ENCODE measurements at places on chromosomes 1 and 21.

DNA sequence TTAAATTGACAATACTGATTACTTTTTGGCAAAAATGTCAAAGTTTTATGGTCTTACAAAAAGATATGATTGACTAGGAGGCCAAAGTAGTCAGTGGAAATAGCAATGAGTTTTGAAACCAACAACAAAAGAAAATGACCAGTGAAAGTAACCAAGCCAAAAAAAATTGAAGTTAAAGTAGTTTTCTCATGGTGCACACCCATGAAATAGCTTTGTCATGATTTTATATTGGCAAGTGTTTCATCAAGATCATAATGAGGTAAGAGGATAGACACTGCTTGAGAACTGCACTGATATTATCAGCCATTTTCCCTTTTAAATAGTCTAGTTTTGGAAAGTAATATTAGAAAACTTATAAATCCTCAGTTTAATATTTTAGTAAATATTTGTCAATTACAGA, 206.2 kb upstream of the ADAMTS5 start:
- DNase-seq, result no peak

DNA sequence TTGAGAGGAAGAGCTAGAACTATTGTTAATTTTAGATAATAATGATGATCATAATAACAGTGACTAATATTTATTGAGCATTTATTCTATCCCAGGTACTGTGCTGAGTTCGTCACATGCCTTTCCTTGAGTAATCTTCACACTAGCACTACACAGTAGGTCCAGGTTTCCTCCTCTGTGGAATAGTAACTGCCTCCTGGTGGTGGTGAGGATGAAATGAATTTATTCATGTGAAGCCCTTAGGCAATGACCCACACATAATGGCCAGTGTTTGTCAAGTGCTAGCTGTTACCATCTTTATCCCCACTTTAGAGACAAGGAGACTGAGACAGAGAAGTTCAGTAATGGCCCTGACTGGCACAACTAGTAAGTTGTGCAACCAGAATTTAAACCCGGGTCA, 5.9 kb downstream of the NIPAL3 start:
- no peak for DNase-seq

- DNase-seq, result no peak
These were observed 8.4 kb downstream of the ITGA10 start for GRCh38 chr1:145901312-145902021.

DNA sequence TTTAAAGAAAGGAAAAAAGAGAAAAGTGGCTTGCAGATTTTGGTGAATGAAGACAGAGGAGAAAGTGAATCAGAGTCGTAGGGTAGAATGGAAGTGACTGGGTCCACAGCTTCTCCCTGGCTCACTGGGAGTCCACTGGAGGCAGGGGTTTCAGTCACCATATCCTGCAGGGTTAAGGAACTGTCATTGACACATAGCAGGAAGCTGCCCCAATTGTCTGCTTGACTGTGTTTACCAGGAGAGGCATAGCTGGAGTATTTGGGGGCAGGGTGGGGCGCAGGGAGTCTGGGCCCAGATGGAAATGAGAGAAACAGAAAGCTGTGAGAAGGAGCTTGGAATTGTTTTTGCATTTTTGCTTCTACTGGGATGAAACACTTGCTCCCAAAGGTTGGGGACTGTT, 228.8 kb upstream of the CSF3R start:
- DNase-seq, result no peak

DNA sequence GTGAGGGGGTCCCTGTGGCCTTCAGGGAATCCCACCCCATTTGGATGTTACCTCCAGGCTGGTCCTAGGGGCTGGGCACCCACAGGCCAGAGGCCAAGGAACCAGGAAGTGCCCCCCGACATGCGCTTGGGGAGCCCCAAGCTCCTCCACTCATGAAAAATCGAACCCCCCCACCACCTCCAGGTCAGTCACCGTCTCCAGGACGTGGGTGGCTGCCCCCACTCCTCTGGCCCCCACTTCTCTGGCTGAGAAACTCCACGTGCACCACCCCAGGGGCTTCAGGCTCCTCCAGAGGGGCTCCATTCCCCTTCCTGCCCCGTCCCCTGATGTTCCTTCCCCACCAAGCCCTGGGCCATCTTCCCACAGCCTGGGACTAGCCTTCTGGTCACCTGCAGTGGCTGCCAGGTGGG, 30.5 kb upstream of the POFUT2 start:
- no peak for DNase-seq

- peak; percentile 68 for DNase-seq
These were observed 1.5 kb upstream of the S100A14 start for GRCh38 chr1:153617663-153618062.

DNA sequence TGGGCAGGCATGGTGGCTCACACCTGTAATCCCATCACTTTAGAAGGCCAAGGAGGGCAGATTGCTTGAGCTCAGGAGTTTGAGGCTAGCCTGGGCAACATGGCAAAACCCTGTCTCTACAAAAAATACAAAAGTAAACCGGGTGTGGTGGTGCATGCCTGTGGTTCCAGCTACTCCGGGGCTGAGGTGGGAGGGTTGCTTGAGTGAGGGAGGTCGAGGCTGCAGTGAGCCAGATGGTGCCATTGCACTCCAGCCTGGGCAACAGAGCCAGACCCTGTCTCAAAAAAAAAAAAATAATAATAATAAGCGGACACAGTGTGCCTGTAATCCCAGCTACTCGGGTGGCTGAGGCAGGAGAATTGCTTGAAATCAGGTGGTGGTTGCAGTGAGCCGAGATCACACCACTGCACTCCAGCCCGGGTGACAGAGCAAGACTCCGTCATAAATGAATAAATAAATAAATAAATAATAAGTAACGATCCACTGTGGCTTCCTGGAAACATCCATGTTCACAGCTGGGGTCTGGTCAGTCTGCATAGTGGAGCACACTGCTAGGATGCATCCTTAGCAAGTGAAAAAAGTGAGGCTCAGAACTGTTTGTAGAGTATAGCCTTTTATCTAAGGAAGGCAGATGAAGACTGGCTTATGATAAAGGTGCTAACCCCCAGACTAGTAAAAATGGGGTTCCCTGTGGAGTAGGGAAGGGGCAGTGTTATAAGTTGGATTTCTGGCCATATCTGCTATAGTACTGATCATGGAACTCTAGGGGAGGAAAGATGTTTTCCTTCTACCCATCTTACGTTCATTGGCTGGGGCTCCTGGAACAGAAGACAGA, 15.7 kb downstream of the PKNOX1 start:
- no peak for DNase-seq

DNA sequence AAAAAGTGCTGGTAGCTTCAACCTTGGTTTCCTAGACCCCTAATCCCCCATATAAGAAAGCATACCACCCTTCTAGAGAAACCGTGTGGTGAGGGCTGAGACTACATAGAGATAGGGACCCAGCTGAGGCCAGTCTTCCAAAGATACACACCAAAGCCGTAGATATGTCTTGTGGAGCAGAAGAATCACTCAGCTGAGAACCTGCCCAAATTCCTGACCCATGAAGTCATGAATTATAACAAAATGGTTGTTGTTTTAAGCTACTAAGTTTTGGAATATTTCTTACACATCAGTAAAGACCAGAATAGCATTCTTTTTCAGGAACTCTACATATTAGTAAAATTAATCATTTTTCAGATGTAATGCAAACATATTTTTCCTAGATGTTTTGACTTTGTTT, 3.3 kb upstream of the SNRPE start:
- DNase-seq, result no peak

DNA sequence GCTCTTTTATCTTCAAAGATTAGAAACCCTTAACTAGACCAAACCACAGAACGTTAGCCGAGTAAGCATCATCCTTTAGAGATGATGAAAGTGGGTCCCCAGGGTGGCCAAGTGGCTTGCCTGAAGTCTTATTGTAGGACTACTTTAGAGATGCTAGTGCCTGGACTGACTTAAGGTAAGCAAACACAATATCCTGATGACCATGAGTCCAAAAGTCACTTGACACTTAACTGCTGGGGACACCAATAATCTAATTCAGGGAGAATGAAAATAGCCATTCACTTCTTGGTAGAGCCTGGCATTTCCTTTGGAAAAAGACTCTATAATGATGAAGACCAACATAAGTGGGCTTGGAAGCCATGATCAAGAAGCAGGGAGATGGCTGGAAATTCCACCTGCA, 225.3 kb upstream of the IRF2BP2 start:
- DNase-seq, result no peak

DNA sequence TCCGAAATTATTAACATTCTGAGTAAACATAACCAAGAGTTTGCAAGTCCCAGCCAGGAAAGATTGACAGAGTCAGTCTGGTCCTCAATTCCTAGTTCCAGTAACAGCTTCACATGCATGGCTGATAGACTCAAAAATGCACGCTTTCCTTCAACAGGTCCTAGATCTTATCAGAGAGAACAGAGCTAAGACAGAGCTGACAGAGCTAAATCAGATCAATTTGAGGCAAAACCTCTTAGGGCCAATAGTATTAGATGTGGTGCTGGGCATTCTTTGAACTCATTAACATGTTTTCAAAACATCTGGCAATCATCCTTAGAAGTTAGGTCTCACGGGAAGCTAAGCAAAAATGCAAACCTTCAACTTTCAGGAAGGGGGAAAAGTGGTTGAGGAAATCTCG, 114.0 kb downstream of the GREM2 start:
- DNase-seq, result no peak

- DNase-seq, result no peak
These were observed 291.3 kb downstream of the TM2D1 start for GRCh38 chr1:61433646-61434045.

DNA sequence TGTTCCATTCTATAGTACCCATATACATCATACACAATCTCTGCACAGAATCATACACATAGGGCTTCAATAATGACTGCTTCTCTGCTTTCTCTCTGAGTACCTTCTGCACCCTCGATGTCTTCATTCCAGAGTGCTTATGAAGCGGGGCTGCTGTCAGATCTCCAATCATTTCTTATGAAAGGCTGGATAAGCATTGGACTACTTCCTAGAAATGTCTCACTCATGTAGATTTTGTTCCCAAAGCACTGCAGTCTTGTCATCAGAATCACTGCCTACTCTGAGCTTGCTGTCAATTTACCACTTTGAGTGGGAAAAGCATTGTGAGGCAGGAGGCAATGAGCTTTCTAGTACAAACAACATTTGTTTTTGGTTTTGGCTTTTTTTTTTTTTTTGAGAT, 179.0 kb downstream of the SLC35F3 start:
- DNase-seq, result no peak

- DNase-seq, result no peak
These were observed 44.1 kb downstream of the S100B start for GRCh38 chr21:46560568-46561444.

DNA sequence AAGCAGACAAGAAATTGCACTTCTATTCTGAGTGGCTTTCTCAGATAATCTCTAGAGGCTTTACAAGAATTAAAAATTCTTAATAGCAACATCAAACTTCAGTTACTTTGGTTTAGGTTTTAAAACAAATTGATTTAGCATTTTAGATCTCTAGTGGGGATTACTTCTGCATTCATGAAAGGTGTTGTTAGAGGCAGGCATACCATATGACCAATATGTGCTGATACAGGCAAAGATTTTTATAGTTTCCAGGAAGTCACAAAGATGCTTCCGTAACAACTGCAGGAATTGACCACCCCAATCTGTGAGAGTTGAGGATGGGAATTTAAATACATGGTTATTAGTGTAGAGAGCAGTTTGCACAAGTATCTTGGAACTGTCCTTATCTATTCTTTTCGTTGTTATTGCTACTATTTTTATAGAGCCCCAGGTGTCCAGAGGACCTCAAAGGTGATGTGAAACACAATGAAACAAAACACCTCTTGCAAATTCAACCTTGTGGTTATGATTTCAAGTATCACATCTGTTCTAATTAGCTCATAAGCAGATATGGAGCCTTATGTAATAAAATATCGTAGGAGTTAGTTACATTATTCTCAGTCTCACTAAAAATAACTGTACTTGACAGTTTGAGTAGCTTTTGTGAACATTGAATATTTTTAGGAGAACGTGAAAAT, 512.7 kb upstream of the ADGRL4 start:
- no peak for DNase-seq

DNA sequence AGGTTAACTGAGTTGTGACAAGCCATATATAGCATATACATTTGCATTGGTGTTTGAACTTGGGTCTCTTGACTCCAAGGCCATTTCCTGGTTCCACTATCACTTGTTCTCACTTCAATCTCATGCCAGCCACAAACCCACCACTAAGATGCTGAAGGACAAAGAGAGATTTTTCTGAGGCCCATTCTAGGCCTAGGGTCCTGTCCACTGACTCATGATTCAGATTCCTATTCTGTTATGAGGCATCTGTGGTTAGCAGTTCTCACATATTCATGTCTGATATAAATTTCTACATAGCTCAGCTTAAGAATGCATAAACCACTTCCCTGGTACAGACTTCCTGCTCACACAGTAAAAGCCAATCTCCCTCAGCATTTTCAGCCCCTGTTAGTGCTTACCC, 326.1 kb upstream of the BEND5 start:
- no peak for DNase-seq

- DNase-seq, result no peak
These were observed 131.2 kb downstream of the PLXNA2 start for GRCh38 chr1:208113011-208113410.

- DNase-seq, result no peak
These were observed 28.5 kb upstream of the ECE1 start for GRCh38 chr1:21318714-21319159.

- DNase-seq, result no peak
These were observed 578.4 kb upstream of the NCAM2 start for GRCh38 chr21:20419772-20420171.

DNA sequence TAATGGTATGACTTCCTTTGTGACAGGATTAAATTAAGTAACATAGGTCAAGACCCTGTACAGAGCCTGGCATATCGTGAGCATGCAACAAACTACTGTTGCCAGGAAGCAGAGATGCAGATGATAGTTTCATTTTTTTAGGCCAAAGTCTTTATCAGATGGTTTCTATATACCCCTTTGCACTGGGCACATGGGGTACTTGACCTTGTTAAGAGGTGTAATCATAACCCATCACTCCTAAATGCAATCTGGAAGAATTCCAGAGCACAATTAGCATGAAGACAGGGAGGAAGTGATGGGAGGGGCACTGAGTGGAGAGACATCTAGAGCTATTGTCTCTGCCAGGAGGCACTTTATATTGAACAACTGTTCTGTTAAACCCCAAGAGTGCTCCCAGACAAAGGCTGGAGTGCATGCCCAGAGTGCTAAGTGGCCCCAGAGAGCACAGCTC, 22.1 kb downstream of the ZBTB17 start:
- no peak for DNase-seq

GRCh38 chr21:45139473-45139872, 65.1 kb downstream of the ADARB1 start:
- no peak for DNase-seq

GRCh38 chr1:223225061-223225460, 82.0 kb upstream of the TLR5 start:
- DNase-seq, result no peak

DNA sequence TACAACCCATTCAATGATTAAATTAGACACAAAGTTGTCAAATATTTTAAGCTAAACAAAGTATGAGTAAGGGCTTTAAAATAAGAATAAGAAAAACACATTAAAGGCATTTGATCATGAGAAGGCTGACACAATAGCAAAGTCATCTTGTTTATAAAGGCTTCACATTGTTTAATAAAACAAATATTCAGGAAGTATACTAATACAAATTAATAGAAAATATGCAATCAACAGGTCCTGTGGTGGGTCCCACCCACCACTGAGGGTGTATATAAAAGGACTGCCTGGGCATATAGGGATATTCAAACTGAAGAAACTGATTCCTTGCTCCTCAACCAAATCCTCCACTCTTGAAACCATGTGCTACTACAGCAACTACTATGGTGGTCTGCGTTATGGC, at the start of gene KRTAP20-2:
TSS of gene KRTAP20-2 (plus strand) at position 301 of the 400 bp plus-strand sequence. CDS start at position 359, 58 bp downstream.
- no peak for DNase-seq

- DNase-seq, result no peak
These were observed 29.9 kb upstream of the SAMD13 start for GRCh38 chr1:84271441-84272151.

- DNase-seq, result no peak
These were observed 372.5 kb downstream of the SEC16B start for GRCh38 chr1:177597393-177597792.
